GM12864 (cell line): ENCODE measurements at places on chromosomes 11 and 22.

DNA sequence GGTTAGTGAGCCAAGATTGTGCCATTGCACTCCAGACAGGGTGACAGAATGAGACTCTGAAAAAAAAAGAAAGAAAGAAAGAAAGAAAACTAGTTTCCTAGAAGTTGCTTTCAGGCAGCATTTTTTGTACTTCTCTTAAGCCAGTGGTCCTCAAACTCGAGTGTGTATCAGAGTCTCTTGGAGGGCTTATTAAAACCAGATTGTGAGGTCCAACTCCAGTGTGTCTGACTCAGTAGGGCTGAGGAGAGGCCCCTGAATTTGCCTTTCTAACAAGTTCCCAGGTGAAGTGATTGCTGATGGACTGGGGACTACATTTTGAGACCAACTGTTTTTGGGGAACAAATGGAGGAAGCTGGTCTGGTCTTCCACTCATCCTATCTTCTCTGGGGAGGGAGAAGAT is 57.5 kb upstream of the VSTM5 start:
- no peak for DNase-seq

- no peak for DNase-seq
These were observed 71.6 kb downstream of the CCDC34 start for GRCh38 chr11:27291302-27291889.

- no peak for DNase-seq
These were observed at the start of gene ZDHHC8 for GRCh38 chr22:20131597-20131858. ZDHHC8 (plus strand) TSS chr22:20131804; CDS start chr22:20131948, 144 bp downstream.

GRCh38 chr11:102478673-102479299 is 26.2 kb upstream of the TMEM123 start:
- DNase-seq = no peak

GRCh38 chr11:16925561-16926065 is 88.6 kb downstream of the PLEKHA7 start:
- no peak for DNase-seq

- DNase-seq = no peak
These were observed 58.5 kb downstream of the NCAM1 start for GRCh38 chr11:113019711-113020110.

GRCh38 chr11:96105197-96105895 is 181.4 kb upstream of the MTMR2 start:
- DNase-seq = no peak

- no peak for DNase-seq
These were observed 34.9 kb upstream of the PHOX2A start for GRCh38 chr11:72278905-72279304.

DNA sequence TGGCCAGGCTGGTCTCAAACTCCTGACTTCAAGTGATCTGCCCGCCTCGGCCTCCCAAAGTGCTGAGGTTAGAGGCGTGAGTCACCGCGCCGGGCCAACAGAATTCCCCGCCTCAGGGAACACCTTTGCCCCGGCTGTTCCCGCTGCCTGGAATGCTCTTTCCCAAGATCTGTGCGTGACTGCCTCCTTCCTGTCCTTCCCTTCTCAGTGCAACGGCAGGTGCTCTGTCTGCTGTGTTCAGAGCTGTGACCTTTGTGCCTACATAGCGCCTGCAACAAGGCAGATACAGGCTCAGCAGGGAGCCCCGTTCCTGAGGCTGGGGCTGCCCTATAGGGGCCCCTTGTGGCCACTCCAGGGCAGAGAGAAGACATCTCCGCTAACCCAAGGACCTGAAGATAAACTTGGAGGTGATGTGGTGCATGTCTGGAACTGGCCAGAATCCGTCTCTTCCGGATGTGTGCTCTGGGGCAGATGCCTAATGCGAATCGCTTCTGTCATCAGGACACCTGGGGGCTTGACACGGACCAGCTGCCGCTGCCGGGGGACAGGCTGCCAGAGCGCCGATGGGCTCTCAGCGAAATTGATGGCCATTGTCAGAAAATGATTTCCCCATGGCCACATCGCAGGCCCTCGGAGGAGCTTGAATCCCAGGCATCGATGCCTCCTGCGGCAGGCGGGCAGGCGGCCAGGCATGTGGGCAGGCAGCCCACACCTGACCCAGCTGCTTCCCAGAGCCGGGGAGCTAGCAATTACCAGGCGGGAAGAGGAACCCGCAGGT is 43.5 kb upstream of the TCF20 start:
- DNase-seq = no peak
